ENCODE measurements at places on chromosomes 13 and 19.

DNA sequence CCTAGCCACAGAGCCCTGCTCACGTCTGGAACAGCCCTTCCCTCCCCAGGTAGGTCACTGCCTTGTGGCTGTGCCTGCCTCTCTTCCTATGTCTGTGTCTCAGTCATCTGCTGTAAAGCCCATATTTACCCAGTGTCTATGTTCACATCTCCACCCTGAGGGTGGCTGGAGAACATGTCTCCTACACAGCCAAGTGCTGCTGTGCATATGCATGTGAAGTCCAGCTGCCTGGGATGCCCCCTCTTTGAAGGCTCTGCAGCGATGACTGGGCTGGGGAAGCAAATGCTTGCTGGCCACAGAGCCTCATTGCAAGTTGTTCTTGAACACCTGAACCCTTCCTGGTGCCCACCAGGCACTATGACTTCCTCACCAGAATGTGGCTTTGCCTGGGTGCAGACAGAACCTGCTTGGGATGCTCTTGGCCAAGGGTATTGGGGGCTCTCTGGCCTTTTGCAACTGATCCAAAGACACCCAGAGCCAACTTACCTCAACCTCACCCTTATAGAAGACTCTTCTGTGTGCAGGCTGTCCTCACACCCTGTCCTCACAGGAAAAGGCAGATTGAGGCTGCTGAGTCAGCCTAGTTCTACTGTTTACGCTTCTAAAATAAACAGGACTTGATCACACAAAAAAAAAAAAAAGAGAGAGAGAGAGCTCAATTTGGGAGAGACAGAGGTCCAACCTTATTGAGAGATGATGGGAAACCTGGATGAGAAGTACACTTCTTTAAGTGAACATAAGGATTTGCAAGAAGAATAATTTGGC, 26.5 kb downstream of the MRPL57 start:
- DNase-seq = no peak

DNA sequence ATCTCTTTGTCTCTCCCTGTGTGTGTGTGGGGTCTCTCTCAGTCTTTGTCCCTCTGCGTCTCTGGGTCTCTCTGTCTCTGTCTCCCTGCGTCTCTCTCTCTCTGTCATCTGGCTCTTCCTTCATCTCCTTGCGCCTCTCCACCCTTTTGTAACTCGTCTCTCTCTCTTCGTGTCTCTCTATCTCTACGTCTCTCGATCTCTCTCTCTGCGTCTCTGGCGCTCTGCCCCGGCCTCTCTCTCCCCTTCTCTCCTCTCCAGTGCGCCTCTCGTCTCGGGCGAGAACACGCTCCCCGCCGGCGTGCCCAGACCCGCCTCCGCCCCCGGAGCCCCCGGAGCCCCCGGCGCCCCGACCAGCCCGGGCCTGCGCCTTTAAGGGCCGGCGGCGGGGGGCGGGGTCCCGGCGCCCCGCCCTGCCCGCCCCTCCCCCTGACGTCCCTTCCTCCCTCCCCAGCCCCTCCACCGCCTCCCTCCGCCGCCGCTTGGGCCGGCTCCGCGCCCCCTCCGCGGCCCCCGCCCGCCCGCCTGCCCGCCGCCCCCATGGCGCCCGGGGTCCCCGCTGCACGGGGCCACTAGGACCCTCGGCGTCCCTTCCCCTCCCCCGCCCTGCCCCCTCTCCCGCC, at the start of gene MARK4:
Gene MARK4 (plus strand): TSS at position 440 of the 620 bp plus-strand sequence. CDS start 318 bp downstream, outside the sequence.
- DNase-seq = peak; percentile 69

DNA sequence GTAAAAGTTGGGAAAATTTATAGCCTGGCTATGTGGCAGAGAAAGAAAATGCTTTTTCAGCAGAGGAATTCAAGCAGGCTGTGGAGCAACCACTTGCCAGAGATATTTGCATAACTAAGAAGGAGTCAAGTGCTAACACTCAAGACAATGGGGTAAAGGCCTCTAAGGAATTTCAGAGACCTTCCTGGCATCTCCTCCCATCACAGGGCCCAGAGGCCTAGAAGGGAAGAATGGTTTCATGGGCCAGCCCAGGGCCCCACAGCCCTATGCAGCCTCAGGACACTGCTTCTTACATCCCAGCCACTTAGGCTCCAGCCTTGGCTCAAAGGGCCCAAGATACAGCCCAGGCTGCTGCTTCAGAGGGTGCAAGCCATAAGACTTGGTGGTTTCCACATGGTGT, 14.3 kb downstream of the SLC15A1 start:
- DNase-seq = no peak

DNA sequence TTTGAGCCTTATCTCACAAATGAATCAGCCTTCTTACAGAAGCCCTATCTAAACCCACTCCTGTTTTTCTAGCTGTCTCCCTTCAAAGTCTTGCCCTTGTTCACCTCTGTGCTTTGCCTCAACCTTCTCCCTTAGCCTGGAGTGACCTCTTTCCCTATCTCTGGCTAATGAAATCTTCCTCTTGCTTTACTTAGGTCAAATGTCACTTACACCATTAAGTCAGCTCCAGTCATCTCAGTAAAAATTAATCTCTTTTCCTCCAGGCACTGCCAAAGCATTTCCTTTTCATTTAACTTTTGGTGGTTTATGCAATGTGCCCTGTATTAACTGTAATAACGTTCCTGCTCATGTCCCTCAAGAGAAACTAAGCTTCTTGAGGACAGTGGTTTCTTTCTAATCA, 596.5 kb upstream of the MIR17HG start:
- DNase-seq = no peak

DNA sequence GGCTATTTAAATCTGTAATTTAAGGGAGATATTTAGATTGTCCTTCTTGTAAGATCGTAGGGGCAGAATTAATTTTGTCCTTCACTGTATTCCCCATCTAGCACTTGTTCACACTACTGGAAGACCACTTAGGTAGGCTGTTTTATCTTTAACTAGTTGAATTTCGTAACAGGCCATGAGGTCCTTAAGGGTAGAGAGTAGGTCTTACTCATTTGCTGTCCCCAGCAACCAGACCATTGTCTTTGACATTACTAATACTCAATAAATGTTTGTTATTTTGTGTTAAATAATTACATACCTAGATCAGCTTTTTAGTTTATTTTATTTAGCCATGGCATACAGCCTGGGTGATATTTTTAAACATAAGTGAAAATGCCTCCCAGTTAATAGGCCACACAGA, 177.1 kb downstream of the PCCA start:
- no peak for DNase-seq

DNA sequence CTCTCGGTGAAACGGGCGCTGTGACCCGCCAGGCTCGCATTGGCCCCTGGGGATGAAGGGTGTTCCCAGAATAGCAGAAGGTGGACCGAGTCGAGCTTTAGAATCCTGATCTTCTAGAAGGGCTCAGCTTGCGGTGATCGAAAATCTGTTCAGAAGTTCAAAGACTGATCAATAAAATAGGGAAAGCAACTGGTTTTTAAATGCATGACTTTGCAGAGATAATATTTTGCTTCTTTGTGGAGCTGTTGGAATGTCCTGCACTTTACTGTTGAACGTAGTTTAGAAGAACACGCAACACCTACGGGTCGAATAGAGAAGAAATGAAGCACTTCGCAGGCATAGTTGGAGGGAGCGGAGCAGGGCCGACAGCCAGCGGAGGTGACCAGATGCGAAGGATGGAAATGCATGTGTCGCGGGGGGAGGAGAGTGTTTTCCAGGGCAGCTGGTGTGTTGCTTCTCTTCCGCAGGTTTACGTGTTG, 766 bp downstream of the CEBPG start:
- DNase-seq = peak; percentile 54

GRCh38 chr19:44661904-44662303, 9.4 kb upstream of the CEACAM19 start:
- no peak for DNase-seq

DNA sequence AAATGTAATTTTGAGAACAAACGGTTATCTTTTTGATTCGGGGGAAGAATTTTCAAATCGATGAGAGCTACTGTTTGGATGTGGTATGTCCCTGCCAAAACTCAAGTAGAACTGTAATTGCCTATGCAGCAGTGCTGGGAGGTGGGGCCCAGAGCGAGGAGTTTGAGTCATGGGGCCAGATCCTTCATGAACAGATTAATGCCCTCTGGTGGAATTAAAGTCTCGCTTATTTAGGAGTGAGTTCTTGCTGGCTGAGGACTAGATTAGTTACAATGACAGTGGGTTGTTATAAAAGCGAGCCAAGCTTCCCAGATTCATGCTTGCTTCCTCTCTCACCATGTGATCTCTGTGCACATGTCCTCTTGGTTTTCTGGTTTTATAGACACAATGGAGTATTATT, 11.8 kb upstream of the PRR20A start:
- no peak for DNase-seq

DNA sequence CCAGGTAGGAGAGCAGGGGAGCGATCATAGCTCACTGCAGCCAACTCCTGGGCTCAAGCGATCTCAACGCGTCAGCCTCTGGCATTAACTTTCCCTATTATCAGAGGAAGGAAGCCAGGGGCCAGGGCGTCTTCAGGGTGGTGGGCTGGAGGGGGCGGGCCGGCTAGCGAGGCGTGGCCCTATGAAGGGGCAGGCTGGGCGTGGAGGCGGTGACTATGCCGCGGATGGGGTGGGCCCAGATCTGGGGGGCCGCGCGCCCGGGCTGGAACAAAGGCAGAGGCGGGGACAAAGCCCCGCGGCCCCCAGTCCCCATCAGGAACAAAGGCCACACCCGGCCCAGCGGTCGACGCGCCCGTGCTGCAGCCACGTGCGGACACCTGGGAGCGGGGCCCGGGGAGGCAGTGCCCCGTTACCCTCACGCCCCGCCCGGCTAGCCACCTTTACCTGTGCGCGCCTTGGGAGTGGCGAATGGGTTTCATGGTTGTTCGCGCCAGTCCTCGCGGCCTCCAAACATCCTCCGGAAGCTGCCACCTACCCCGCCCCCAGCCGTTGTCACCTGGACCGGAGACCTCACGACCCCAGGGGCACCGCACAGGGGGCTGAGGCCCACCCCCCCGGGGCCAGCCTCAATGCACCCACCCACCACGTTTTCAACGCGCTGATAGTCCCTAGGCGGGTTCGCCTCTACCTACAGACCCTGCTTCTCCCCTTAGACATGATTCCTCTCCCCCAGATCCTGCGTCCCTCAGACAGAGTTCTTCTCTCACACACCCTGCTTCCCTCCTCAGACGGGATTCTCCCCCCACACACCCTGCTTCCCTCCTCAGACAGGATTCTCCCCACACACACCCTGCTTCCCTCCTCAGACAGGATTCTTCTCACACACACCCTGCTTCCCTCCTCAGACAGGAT, 5.4 kb upstream of the TRIM28 start:
- DNase-seq = peak; percentile 92

- no peak for DNase-seq
Measured at GRCh38 chr13:25069911-25070310, 26.0 kb upstream of the PABPC3 start.

DNA sequence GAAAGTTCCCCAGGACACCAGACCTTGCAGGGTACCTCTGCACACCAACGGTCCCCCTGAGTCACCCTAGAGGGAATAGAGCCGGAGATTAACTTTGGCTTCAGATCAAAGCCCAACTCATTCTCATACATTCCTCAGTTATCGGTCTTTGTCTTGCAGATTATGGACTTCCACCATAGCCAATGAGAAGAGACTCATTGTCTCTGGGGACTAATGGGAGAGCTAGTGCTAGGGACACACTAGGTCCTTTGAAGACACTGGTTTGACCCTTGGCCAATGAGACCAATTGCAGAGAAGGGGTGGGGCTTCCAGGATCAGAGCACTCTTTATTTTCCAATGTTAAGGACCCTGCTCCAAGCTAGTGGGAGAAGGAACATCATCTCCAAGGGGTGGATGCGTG, 6.1 kb downstream of the KLK7 start:
- DNase-seq = no peak

DNA sequence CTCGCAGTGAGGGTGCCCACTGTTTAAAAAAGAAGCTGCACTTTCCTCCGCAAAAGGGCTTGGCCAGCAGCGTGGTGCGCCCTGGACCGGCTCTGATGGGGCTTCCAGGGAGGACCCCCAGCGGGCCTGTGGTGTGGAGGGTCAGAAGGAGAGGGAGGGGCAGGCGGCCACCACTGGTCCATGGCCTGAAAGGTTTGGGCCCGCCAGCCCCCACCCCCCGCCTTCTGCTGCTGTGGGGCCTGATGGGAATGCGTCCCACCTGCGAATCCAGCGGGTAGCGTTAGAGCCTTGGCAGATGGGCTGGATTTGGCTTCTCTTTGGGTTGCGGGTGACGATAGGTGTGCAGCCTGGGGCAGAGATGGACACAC, 34.7 kb downstream of the TMEM255B start:
- no peak for DNase-seq

DNA sequence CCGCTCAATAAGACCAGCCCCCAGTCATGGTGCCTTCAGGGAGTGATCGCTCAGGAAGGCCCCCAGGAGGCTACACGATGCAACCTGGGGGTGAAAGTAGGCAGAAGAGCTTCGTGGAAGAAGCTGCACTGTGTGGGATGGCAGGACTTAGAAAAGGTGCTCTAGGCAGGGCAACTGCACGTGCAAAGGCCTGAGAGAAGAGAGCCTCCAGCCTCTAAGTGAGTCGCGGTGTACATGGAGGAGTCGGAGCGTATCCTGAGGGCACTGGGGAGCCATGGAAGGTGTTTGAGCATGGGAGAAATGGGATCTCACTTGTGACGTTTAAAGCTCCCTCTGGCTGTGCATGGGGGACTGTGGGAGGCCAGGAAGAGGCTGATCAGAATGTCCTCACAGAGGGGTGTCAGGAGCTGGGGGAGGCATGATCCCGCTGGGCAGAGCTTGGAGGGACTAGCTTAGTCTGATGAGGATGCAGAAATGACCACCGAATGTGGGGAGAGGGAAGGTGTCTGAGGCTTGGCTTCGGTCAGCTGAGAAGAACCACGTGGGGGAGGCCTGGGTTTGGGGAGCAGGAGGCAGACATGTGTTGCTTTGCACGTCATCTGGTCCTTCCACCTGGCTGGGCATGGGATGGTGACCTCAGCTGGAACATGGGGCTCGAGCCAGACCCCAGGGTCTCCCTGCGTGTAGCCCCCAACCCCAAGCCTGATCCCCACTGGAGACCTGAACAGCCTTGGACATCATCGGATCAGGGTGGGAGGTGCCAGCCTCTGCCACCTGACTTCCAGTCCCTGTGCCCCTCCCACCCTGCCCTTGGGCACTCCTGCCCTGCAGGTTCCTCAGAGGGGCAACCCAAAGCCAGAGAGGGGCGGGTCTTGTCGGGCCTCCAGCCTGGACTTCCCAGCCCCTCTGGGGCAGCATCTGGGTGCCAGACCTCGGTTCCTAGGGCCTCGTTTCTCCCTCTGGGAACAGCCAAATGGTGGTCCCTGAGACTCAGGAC, 1.1 kb downstream of the APC2 start:
- DNase-seq = no peak

DNA sequence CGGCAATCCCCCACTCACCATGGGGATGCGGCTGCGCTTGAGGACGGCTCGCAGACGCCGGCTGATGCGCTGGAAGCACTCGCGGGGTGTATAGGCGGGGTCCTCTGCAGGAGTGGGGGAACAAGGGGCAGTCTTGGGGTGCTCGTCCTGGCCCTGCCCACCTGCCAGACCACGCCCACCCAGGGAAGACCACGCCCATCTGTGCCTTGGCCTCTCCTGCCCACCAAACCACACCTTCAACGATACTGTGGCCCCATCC, 6.7 kb downstream of the RNU6-9 start:
- DNase-seq = no peak

GRCh38 chr19:42596391-42597072, 1.8 kb upstream of the CEACAM8 start:
- DNase-seq = no peak

GRCh38 chr13:51269039-51269438, 46.8 kb downstream of the FAM124A start:
- DNase-seq = no peak
